ENCODE measurements at places on chromosomes 13 and 19. TPM values are rescaled to one million over a fixed set of nuclear protein-coding genes. Genes with fewer than 3 reads are reported as not detected.
A peak's percentile ranks its signal among the peaks of the same experiment; 100 is the strongest.

KLF2 gene
- total RNA-seq = 65.2 TPM

CGB7 gene
- total RNA-seq = not detected

ZNF556 gene
- total RNA-seq = not detected

SLC7A10 gene
- total RNA-seq = not detected

ERICH6B gene
- not detected for total RNA-seq

DNA sequence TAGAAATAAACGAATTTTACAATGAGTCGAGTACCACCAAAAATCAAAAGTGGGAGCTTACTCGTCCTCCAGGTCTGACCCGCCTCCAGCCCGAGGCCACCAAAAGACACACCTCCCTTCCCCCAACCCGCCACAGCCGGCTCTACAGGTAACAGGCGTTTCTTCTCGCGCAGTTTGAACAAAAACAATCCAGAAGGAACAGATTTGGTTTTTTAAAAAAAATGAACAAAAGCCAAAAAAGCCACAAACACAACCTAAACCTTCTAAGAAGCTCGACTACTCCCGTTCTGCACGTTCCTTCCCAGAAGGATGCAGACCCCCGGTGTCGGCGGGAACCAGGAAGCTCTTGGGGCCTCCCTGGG is 671 bp downstream of the ZDHHC20 start:
- DNase-seq = peak; percentile 46

DNA sequence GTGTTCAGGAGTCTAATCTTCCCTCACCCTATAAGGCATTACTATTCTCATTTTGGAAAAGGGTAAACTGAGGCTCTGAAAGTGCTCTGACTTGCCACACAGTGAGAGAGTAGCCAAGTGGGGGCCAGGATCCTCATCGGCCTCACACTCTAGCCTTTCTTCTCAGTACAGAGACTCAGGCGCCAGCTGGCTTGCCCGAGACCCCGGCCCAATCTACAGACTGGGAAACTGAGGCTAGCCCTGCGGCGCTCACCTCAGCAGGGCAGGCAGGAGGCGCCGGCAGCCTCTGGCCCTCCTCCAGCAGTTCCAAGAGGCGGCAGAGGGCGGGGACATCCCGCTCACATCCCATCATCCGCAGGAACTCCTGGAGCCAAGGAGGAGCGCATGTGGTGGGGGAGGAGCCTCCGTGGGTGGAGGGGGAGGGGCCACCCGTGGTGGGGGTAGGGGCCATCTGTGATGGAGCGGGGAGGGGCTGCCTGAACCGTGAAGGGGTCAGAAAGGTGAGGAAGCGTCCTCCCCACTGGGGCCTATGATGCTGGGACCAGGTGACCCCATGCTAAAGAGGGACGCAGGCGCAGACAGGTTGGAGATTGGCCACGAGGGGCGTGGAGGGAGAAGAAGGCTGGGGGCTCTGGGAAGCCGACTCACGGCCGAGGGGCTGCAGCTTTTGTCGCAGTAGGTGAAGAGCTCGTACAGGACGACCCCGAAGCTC is 8.7 kb upstream of the INSL3 start:
- no peak for DNase-seq

DNA sequence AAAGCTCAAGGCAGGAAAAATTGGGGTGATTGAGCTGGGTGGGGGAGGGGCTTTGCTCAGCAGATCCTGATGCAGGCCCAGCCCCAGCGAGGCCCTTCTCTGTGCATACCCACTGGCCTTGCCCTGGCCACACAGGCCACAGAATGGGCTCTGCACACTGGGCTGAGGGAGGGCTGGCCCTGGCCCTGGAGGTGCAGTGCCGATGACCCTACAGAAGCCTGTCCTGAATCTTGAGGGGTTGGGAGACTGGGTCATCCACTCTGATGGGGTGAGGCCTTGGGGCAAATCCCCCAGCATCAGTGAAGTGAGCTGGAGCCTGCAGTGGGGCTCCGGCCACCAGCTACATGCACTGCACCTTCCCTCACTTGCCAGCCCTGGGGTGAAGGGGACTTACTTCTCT is 153.1 kb downstream of the URI1 start:
- no peak for DNase-seq

DNA sequence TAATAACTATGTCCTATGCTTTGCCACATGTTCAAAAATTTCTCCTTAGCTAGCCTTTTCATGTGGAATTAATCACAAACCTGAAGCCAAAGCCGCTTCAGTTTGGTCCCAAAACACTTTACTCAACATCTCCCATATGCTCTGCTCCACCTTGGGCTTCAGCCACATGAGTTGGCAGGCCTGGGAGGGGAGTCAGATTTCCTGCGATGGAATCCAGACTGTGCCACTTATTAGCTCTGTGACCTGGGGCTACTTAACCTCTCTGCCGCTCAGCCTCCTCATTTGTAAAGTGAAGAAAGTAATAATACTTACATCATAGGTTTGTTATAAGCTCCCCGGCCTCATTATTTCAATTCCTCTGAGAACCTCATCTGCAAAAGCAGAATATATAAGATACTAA is 272.0 kb downstream of the LMO7 start:
- peak; percentile 25 for DNase-seq

DNA sequence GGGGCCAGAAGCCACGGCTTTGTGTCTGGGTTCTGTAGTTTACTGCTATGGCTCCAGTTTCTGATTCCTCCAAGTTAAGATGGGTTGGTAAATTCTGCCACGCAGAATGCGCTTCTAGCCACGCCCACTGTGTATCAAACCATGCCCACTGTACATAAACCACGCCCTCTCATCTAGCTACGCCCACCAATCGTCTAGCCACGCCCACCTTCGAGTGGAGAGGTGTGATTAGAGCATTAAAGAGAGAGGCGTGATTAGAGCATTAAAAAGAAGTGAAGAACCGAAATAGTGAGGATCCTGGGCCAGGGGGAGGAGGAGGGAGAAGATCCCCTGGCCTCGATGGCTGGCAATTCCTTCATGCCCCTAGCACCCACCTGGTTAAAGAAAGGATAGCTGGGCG is 43.7 kb upstream of the ADGRE5 start:
- no peak for DNase-seq

- DNase-seq = no peak
Observed at GRCh38 chr13:30141775-30142485, 165.4 kb downstream of the KATNAL1 start.

DNA sequence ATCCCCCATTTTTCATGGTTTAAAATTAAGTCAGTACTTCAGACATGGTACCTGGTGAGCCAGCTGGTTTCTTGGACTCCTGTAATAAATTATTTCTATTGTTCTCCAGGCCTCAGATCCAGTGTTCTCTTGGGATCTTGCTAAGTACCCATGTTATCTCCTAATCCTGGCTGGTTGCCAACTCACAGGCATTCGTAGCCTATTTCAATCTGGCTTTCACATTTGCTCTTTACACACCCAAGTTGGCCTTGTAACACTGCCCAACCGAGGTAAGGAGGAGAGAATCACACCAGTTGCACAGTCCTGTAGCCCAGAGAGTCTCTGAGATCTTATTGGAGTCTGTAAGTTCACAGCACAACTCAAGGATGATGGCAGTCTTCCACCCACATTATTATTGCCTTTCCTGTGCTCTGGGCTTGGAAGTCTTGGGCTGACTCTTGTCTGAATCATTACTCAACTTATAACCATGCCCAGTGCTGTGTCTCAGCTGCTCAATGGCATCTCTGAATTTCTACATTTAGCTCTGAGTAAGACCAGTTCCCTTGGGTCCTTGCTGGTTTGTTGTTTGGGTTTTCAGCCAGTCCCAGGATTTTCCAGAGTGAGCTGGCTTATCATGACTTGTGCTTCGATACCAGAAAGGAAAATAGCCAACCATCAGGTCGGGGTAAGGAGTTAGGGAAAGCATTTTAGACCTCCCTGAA is 76.6 kb upstream of the KLF12 start:
- DNase-seq = no peak

- DNase-seq = no peak
Observed at GRCh38 chr13:102838982-102839381, 6.8 kb upstream of the ERCC5 start.

DNA sequence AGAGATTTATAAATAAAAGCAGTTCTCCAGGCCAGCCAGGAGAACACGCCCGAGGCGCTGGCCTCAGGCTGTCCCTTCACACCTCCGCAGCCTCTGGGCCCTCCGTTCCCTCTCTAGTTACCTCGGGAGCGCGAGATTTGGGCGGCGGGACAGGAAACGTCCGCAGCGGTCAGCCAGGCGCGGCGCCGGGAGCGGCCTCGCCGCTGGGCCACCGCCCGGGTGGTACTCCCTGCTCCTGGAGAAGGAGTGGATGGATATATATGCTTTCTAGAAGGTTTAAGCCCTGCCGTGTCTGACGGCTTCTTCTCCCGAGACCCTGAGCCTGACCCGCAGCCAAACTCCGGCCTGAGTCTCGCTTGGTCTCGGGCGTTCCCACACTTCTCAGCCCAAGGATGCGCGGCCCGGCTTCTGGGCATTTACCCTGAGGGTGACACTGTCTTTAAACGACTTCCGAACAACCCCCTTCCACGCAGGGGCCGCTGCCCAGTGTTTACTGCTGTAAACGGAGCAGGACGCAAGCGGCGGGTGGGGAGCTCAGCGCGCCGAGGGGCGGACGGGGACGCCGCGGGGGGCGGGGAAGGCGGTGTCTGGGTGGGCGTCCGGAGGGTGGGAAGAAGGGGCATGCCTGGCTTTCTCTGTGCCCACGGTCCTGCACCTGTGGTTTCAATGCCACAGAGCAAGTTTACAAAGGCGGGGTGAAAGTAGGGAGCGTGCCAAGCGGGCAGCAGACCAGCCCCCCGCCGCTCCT is 2.0 kb upstream of the ZIC2 start:
- no peak for DNase-seq

DNA sequence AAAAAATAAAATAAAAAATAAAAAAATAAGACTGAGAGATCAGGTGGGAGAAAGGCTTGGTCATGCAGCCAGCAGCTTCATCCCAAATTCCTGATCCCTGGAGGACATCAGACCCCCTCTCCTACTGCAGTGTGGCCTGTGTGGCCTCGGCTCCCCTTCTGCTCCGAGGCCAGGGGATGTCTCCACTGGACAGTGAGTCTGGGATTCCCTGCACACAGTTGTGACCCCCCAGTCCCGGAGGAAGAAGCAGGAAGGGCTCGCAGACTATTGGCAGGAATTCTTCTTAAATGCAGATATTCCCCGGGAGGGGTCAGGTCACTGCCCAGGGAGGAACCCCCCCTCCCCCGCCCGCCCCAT is 41.9 kb downstream of the ZNF627 start:
- no peak for DNase-seq

DNA sequence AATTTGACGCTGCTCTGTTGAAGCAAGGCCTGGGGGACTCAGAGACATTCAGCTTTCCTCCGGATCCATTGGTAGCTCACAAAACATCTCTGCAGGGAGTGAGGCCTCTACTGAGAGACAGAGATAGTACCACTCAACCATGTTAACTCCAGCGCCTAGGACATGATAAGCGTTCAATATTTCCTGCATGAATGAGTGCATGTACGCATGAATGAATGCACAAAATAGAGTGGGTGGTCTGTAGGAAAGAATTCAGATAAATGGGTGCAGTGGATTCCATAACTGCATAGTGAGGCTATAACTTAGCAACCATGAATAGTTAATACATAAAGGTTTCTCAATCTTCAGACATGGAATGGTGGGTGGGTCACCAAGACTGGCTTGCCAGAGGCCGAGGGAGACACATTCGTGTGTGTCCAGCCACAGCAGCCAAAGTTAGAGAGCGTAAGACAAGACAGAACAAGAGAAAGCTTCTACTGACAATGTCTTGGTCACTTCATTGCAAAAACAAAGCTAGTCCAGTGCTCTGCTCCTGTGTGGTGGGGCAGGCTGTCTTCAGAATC is 36.3 kb upstream of the RCBTB2 start:
- no peak for DNase-seq

GRCh38 chr19:28427376-28428083 is 785.4 kb downstream of the UQCRFS1 start:
- no peak for DNase-seq

DNA sequence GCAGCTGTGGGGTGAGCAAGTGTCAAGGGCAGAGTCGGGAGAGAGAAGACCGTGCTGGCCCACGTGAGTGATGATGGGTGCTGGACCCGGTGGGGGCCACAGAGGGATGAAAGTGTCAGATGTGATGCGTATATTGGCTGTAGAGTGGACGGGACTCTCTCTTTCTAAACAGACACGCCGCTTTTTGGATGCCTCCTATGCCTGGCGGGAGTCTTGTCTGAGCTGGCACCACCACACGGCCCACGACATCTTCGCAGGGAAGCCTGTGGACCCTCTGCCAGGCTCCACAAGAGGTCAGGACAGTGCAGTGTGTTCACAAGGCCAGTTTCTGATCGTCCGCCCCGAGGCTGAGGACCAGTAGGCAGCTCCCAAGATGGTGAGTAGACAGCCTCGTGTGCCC is 12.9 kb upstream of the MRI1 start:
- no peak for DNase-seq

DNA sequence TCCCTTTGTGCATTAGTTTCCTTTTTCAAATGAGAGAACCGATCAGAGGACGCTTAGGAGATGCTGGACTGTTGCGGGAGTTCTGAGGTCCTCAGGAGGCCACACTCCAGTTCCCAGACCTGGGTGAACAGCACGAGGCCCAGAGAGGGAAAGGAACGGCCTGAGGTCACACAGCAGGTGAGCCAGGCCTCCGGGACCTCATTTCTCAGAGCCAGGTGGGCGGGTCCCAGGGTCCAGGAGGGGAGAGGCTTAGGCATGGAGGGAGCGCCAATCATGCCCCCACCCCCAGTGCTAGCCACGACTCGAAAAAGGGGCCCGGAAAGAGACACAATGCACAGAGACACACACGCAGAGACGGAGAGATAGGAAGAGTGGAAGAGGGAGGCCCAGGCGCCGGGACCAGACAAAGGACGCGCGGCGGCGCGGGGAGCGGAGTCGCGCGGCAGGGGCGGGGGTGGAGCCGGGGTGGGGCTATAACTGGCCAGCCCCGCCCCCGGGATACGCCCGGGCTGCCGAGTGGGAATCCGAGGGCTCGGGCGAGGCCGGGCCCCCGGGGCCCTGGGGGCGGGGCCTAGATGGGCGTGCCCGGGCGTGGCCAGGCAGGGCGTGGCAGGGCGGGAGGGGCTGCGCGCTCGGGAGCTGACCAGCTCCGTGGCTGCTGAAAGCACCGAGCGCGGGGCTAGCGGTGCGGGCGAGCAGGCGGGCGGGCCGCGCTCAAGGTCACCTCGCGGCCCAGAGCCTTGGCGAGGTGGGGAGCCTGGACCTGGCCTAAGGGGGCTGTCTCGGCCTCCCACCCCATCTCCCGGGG is 1.6 kb downstream of the ELAVL3 start:
- peak; percentile 34 for DNase-seq
